ENCODE measurements at places on chromosomes 2 and 18.

DNA sequence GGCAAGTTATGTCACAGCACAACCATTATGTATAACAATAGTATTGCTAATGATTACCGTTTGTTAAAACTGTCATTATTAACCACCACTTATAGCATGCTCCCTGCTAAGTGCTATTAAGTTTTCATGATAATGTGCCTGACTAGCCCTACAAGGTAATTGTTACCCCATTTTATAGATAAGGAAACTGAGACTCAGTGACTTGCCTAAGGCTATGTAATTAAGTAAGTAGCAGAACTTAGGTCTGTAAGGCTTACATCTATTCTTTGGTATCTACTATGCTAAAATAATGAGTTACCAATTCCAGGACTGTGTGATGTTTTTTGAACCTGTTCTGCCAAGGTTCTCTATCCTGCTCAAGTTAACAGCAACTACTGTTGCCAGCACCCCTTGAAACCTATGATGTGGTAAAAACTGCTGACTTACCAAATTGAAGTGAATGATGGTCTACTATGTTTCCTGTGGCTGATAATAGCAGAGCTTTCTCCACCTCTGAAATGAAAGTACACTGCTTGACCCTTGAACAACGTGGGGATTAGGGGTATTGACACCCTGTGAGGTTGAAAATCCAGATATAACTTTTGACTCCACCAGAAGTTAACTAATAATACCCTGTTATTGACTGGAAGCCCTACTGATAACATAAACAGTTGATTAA, 18.2 kb downstream of the ACVR2A start:
- no peak for DNase-seq

GRCh38 chr18:58223717-58224424, 179.8 kb downstream of the NEDD4L start:
- no peak for DNase-seq

- DNase-seq, result no peak
Measured at GRCh38 chr2:124339709-124340108, 314.6 kb downstream of the CNTNAP5 start.

GRCh38 chr2:201777043-201777442, 3.7 kb downstream of the ALS2 start:
- no peak for DNase-seq

- no peak for DNase-seq
Measured at GRCh38 chr2:105780606-105781005, 35.9 kb downstream of the NCK2 start.

DNA sequence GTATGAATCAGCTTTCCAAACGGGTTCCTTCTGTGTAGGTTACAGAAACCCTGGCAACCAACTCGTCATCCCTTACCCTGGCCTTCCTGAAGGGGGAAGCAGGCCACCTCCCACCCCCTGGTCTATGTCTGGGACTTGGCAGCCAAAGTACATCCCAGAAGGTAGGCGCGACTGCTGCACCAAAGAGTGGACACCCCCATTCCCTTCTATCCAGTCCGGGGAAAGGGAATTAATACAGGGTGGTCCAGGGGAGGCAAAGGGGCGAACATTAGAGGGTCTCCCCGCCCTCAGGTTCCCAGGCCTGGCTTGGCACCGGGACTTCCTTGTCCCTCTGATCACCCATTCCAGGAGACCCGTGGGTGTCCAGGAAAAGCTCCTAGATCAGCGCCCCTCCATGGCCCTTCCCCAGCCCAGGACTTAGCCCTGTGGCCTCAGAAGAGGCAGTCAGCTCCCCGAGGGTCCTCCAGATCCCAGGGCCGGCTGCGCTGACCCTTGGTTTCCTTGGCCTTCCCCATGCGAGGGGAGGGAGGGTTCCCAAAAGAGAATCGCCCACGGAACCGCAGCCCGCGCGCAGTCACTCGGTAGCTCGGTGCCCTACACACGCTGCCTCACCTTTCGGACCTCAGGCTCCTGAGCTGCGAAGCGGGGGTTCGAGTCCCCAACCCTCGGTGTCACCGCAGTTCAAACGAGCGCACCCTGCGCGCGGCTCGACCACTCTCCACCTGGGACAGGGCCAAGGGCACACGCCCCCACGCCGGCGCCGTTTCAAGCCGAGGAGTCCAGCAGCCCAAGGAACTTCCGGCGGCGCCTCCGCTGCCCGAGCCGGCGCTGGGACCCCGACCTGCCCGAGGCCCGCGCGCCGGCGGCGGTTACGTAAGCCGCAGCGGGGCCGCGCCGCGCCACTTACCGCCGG, at the start of gene PER2:
Gene PER2, minus strand, starts transcription at position 874 of the 913 bp plus-strand sequence. CDS start 10,674 bp downstream, outside the sequence.
- peak; percentile 47 for DNase-seq

- DNase-seq, result no peak
Measured at GRCh38 chr2:10966741-10967140, 55.0 kb downstream of the KCNF1 start.

- no peak for DNase-seq
Measured at GRCh38 chr2:230075988-230076631, 7.4 kb upstream of the SLC16A14 start.

DNA sequence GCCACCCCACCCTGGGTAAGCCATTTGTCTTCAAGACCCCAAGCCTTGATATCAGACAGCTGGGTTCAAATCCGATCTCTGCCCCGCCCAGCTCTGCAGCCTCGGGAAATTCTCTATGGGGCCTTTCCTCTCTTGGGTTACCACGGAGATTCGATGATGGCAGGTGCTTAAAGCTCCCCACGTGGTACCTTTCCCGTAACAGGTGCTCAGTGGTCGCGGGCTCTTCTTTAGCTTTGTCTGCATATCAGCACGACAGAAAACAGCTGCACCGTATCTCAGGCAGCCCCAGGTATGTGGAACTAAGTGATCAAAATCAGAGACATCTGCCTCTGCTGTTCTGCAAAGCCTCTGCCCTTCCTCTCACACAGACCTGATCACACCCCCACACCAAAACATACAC, 37.4 kb downstream of the TTC32 start:
- DNase-seq, result no peak

- DNase-seq, result no peak
Measured at GRCh38 chr2:22536133-22536532, 848.8 kb upstream of the KLHL29 start.

DNA sequence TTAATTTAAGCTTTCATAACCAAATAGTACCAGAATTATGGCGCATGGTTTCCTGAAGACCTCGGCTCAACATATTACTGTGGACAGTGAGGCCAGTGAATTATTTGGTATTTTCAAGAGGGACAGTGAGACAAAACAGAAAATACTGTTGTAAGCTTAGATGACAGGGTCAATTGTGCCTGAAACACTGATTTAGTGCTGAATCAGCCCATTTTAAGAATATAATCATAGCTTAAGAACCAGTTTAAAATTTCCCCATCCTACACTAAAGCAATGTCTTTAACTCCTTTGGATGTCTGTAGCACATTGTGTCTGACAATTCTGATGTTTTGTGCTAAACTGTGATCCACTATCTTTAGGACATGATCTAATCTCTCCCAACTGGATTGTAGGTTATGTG, 4.6 kb downstream of the ITGA6 start:
- DNase-seq, result no peak

- peak; percentile 71 for DNase-seq
Measured at GRCh38 chr2:27262379-27263286, at the start of gene SLC30A3. SLC30A3 (minus strand) TSS chr2:27263047; CDS start chr2:27262906, 141 bp downstream.

DNA sequence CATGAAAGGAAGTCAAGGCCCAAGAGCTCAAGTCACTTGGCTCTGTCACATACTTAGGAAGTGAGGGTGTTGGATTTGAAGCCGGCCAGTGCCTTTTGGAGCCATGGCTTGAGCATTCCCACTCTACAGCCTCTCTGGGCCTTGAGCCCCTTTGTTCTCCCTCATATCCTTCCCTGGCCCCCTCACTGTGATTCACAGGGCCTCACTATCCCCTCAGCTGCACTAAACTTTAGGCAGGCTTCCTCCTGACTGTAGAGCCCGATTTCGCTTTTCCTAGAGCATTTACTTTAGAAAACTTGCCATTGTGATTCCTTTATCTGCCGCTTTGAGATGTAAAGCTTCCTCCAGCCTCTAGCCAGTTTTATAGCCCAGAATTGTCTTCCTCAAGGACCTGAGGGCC, 107.6 kb downstream of the FBXO15 start:
- DNase-seq, result no peak

GRCh38 chr2:120990451-120990871, 254.8 kb downstream of the GLI2 start:
- DNase-seq, result no peak

- no peak for DNase-seq
Measured at GRCh38 chr2:40371525-40372282, 80.2 kb downstream of the SLC8A1 start.
